NCI-H146 (cell line): ENCODE measurements at places on chromosomes 3 and 15.

GRCh38 chr3:178804606-178805005, 267.0 kb downstream of the ZMAT3 start:
- DNase-seq = no peak

GRCh38 chr15:91706322-91707032, 147.0 kb upstream of the SLCO3A1 start:
- DNase-seq = peak; percentile 71

DNA sequence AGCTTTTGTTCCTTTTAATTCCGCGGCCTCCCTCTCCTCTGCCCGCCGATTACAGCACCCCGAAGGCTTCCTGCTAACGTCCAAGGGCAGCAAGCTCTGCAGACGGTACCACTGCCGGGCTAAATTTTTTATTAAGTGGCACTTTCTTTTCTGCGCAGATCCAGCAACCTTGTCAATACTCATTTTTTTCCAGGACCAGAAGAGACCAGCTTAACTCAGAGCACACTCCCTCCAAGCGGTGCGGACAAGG, 542 bp upstream of the MEIS2 start:
- DNase-seq = peak; percentile 70

- DNase-seq = no peak
Observed at GRCh38 chr15:55403531-55403930, 4.6 kb downstream of the CCPG1 start.

DNA sequence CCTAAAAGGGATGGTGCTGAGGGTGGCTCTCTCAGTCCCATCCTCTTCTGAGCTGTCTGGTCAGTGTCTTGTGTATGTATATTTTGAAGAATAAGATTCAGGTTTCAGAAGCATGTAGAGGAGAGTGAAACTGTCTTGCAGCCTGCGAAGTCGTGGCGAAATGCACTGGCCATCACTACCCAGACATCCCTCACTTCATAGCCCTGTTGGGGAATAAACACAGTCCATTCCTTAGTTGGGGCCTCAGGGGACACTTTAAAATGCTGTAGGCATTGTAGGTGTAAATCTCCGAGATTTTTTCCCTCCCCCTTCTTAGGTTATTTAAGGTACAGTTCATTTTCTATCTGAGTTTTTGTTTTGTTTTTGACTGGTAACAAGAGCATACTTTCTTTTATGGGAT, 93.8 kb downstream of the DNASE1L3 start:
- no peak for DNase-seq

GRCh38 chr3:165854696-165855095, 17.5 kb upstream of the BCHE start:
- peak; percentile 49 for DNase-seq

DNA sequence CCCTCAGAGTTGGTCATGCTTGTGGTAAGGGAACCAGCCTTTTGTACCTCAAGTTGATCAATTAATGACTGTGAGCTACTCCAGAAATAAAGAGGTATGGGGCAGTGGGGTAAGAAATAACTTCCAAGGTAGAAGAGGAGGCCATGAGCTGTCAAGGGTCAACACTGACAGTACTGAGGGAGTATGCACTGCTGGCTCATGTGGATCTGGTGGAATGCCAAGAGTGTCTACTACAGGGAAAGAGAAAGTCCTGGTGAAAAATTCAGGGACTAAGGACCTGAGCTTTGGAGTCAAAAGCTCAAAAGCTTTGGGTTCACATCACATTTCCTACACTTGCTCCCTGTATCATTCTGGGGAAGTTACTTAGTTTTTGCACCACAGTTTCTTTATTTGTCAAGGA, 154.9 kb downstream of the SEMA6D start:
- no peak for DNase-seq
